ENCODE measurements at places on chromosomes 12 and 14. TPM values are rescaled to one million over a fixed set of nuclear protein-coding genes. Genes with fewer than 3 reads are reported as not detected.

MANSC4 gene
- not detected for total RNA-seq

VPS37B gene
- total RNA-seq: 34.9 TPM

CMA1 gene
- total RNA-seq: not detected

KIF26A gene
- 3.1 TPM for total RNA-seq

PTPRB gene
- 1.0 TPM for total RNA-seq

TECPR2 gene
- total RNA-seq: 9.6 TPM

SELPLG gene
- 0.94 TPM for total RNA-seq

DIO3 gene
- total RNA-seq: 0.06 TPM

SPX gene
- total RNA-seq: 1.5 TPM

All from A549 treated with DMSO at 1 μM for 4 hours (cell line).